ENCODE measurements at places on chromosomes 16 and 17.

GRCh38 chr16:10738231-10739077 lies 5.2 kb upstream of the NUBP1 start:
- DNase-seq = peak; percentile 34

DNA sequence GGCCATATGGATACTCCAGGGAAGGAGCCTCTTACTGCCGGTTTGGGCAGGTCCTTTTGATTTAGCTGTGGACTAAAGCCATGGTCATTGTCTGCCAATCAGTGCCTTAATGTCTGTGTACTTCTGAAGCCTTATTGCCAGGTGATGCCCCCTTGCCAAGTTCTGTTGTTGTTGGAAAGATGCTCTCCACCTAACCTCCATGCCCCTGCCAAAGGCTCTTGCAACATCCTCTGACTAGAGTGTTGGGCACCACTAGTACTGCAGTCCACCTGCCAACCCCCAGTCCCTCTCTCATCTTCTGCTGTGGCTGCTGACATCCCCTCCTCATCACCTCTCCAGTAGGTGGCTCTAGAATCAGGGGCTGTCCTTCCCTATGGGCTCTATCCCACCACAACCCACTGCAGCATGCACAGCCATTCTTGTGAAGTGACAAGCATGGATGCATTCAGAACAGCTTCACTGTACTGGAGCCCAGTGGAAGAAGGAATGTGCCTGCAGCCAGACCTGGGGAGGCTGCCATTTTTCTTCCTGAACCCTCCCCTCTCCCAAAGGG lies 375.3 kb upstream of the CDH5 start:
- no peak for DNase-seq

DNA sequence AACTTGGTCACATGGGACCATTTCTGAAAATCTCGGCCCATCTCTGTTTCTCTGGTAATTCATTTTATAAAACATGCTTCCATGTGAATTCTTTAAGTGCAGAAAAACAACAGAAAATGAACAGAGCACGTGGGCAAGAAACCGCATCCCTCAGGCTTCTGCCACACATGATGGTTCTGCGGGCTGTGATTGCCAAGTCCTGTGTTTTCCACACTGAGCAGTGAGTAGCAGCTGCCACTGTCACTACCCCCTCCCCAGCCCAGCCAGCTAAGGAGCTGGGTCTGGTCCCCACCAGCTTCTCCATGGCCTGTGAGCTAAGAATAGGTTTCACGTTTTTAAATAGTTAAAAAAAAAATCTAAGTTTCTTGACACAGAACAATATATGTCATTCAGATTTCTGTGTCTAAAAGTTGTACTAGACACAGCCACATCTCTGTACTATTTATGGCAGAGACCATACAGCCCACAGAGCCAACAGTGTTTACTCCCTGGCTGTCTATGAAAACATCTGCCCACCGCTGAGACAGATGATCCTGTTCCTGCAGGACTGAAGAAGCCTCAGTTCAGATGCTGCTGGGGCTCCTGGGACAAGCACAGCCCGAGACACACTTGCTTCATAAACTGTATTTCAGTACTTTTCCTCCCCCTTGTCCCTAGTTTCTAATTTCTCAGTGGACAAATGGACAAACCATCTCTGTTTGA lies 41.5 kb downstream of the USP22 start:
- DNase-seq = no peak

DNA sequence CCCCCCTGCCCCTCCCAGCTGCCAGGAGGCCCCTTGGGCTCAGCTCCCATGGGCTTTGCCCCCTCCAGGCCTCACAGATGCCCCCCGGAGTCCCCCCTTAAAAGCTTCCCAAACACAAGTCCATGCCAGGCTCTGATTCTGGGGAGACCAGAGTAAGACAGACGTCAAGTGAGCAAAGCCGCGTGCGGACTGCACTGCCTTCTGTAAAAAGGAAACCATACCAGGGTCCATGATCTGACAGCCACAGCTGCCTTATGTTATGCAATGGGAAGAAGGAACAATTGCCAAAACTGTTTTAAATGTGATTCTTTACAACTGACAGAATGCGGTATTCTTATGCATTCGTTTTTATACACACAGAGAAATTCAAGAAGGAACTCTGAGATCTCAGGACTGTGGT lies 17.9 kb upstream of the HEXD start:
- DNase-seq = no peak

GRCh38 chr17:80844418-80844990 lies 147.1 kb upstream of the CHMP6 start:
- DNase-seq = no peak

DNA sequence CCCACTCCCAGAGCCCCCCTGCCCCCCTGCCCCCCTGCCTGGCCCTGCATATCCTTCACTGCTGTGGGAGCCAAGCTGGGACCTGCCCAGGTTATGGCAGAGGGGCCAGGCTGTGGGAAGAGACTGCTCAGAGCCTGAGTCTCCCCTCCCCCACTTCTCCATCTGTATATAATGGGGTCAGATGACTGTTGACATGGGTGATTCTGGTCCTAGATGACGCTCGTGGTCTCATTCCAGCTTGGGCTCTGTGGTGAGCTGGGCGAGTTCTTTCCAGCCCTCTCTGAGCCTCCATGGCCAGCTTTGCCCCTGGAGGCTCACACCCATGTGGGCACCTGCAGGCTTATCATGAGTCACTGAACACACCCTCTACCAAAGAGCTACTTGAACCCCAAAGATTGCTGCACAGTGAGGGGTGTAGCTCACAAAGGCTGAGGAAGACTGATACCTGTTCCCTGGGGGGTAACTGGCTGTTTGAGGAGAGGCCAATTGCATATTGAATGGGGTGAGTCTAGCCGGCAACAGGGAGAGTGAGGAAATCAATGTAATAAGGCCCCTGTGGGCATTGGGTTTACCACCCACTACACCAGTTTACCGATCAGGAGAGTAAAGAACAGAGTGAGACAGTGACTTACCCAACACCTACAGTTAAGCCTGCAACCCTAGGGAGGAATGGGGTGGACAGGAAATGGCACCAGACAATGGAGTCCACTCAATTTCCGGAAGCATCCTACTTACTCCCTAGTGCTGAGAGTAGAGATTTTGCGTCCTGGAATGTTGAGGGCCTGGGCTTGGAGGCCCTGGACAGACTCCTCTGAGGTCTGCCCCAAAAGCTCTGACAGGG lies 4.2 kb upstream of the SREBF1 start:
- no peak for DNase-seq

DNA sequence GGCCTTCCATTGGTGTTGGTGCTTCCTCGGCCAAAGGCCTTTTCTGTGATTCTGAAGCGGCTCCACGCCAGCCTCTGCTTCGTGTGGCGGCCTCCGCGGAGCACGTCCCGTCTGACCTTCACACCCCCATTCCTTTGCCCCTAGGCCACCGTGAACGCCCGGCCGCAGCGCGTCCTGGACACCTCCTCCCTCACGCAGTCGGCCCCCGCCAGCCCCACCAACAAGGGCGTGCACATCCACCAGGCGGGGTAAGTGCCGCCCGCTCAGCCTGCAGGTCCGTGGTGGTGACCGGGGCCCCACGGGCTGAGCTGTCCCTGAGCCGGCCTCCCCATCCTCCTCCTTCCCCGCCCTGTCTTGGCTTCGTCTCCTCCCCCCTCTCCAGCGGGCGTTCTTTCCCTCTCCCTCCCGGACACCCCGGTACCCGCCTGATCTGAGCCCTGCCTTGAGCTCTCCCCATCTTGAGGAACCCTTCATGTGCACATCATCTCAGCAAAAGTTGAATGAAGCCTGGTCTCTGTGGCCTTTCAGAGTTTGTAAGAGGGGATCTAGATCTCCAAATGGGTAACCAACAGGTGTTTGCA lies 69.0 kb upstream of the CHMP6 start:
- no peak for DNase-seq

DNA sequence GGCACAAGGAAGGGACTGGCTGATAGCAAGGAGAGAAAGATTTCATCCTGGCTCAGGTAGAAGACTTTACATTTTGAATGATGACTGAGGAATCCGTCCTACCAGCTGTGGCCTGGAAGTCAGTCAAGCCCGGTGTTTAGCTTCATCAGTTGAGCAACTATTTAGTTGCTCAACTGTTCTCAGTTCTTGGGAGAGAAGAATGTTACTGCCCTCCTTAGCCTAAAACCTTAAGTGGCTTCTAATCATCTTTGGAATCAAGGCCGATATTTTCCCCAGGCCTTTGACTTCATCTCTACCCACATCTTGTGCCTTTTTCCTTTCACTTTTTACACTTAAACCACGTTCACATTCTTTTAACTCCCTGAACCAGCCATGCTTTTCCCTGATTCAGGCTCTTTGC lies 17.3 kb upstream of the RBL2 start:
- DNase-seq = no peak

DNA sequence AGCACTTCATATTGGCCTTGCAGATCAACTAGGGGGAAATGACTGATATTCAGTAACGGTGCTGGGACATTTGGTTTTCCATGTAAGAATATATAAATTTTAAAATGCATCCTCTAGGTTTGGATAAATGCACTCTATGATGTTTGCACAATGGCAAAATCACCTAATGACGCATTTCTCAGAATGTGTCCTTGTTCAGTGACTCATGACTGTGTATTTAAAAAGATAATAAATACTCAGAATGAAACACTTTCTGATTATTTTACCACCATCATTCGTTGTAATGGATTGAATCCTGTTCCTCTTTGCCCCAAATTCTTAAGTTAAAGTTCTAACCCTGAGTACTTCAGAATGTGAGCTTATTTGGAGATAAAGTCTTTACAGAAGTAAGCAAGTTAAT lies 17.2 kb upstream of the ADGRG1 start:
- DNase-seq = no peak

GRCh38 chr16:64211331-64211730 lies 910.5 kb downstream of the CDH11 start:
- DNase-seq = no peak

DNA sequence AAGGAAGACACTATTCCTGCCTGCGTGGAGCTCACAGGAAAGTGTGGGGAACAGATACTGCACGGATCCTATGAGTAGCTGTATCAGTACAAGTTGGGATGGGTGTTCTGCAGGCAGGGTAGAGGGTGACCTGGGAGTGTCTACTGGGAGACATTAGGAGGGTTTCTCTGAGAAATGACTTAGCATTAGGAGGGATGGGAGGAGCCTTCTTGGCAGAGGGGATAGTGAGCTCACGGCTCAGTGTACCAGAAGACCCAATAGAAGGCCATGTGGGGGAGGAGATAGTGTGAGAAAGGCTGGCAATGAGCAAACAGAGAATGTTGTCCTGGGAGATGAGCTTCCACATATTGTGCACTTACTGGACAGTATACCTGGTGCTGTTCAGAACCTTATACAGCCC lies 109.1 kb downstream of the MSI2 start:
- DNase-seq = no peak

DNA sequence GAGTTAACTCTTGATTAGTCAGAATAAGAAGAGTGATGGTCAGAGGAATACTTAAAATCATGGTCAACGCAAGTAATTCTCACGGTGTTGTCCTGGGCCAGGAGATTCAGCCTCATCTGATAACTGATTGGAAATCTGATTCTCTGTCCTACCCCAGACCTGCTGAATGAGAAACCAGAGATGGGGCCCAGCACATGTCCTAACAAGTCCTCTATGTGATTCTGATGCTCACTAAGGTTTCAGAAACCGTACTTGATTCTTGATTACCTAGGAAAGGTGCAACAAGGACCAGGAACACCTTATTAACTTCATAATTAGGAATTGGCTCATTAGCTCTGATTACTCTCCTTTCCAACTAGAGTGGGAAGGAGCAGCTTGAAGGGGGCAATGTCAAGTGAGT lies 44.5 kb downstream of the ANKFY1 start:
- no peak for DNase-seq

DNA sequence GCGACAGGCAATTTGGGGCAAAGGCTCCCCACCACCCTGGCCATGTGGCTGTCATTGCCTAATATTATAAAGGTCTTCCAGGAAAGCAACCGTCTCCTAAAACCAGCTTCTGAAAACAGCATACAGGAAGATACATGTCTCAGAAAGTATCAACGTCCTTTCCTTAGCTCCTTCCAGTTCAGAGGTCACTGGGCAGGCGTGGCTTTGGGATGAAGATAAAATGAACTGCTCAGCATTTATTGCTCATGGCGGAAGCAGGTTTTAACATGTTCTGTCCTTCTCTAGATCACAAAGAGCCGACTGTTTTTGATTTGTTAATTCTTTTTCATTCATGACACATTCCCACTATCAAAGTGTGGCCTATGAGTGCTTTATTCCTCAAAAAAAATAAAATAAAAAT lies 8.0 kb downstream of the CFAP20 start:
- no peak for DNase-seq

GRCh38 chr17:9575381-9576101 lies at the start of gene STX8:
TSS of gene STX8 (minus strand) at chr17:9575820. CDS start at chr17:9575808, 12 bp downstream.
- peak; percentile 70 for DNase-seq
